ENCODE measurements at places on chromosomes 16 and 17.

DNA sequence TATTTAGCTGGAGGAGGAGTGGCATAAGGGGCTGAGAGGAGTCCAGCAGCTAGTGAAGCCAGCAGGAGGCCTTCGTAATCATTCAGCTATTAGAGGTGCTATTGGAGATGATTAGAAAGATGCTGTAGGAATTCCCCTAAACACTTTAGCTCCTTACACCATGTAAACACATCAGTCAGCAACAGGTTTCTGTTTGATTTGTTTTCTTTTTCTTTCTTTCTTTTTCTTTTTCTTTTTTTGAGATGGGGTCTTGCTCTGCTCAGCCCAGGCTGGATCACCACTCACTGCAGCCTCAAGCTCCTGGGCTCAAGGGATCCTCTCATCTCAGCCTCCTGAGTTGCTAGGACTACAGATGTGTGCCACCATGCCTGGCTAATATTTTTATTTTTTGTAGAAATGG is 10.6 kb upstream of the SEPHS2 start:
- DNase-seq: peak; percentile 45

DNA sequence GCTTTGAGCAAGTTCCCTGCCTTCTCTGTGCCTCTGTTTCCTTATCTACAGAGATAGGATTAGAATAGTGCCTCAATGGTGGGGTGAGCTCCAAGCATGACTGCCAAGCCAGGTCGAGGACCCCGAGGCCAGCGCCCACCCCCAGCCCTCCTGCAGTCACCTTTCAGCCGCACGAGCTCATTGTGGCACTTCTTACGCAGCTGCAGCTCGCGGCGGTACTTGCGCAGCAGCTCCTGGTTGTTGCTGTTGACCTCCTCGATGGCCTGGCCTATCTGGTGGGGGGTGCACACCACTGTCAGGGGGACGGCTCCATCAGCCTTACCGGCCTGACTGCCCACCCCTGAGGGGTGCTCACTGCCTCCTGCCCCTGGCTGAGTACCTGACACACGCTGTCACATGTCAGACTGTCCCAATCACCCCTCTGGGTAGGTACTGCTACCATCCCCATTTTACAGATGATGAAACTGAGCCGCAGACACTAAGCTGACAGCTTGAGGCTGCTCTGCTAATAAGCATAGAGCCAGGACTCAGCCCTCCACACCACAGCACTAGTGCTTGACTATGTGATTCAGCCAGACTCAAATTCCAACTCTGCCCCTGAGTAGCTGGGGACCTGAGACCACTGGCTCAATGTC is 31.3 kb downstream of the KATNB1 start:
- no peak for DNase-seq

DNA sequence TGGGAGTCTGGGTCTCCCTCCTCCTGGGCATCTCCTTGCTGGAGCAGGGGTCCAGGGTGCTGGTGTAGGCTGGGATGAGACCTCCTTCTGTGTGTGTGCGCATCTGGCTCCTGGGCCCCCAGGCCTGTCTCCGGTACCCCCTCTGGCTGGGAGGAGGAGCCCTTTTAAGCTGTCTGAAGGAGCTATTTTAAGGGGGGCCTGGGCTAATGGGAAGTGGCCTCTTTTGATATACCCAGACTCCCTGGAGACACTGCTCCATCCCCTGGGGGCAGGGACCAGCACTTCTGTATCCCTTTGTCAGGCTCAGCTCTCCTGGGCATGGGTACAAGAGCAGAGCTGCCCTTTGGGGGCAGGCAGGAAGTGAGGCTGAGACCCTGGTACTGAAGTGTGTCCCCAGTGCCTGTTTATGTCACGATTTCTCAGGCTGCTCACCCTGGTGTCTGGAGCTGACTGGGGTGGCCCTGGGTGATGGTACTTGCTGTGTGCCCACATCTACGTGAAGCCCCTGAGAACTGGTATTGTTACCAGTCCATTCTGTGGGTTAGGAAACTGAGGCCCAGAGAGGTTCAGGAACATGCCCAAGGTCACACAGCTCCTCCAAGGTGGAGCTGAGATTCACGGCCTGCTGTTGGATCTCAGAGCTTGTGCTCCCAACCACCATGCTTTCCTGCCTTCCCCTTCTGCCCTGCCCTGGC is 6.5 kb downstream of the ADCY7 start:
- DNase-seq: no peak

- DNase-seq: no peak
These were observed 2.8 kb downstream of the PRKCB start for GRCh38 chr16:23838485-23839142.

- DNase-seq: no peak
These were observed 43.4 kb downstream of the BAHCC1 start for GRCh38 chr17:81438688-81439087.

DNA sequence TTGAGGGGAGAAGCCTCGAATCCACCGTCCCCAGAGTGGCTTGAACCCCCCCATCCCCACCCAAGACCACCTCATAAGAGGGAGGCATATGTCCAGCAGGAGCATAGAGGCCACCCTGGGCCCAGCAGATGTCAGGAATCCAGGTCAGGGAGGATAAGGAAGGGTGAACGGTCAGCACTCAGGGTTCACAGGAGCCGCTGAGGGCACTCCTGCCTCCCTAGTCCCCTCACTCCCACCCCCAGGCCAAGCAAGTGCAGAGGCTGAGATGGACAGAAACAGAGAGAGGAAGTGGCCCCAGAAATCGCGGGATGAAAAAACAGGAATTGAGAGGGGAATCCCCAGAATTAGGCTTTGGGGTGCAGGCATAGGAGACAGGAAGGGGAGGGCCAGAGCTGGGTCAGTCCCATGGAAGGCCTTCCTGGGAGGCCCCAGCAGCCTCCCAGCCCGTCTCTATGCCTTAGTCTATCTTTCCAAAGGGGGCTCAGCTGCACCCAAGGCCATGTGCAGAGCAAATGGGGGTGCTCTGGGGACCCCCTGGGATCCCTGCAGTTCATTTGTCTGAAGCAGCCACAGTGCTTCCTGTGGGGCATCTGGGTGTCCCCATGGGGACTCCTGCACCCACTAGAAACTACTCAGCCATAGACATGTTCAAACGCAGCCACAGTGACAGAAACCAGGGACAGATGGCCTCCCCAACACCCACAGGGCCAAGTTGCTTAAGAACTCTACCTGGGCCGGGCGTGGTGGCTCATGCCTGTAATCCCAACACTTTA is 1.7 kb downstream of the CMTM3 start:
- DNase-seq: peak; percentile 70

DNA sequence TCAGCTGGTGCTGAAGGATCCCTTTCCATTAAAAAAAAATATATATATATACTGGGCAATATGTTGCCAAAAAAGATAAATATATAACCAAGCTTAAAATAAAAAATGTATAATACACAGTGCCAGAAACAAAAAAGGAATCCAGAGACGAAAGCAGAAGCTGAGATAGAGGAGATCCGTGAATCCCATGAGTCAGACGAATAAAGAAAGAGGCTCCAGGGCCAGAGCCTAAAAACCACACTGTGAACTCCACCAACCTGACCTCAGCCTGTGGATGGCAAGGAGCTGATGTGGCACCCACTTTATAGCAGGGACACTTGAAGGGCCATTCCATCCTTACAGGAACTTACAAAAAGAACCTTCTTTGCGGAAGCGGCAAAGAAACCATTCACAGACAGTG is 34.8 kb downstream of the PITPNM3 start:
- DNase-seq: no peak

GRCh38 chr16:17590711-17591654 is 120.2 kb upstream of the XYLT1 start:
- DNase-seq: no peak

- DNase-seq: no peak
These were observed 6.0 kb downstream of the HELZ start for GRCh38 chr17:67238991-67239390.

All from GM10248 (cell line).